Activated naive CD4-positive, alpha-beta T cell treated with anti-CD3 and anti-CD28 coated beads, Interleukin-2, amount 50 U/mL, for 72 hours (primary cell): ENCODE measurements at places on chromosomes 3 and 15. TPM values are rescaled to one million over a fixed set of nuclear protein-coding genes. Genes with fewer than 3 reads are reported as not detected.
A peak's percentile ranks its signal among the peaks of the same experiment; 100 is the strongest.

GRCh38 chr3:134253475-134254226 is 3.0 kb upstream of the RYK start:
- DNase-seq, result no peak

DNA sequence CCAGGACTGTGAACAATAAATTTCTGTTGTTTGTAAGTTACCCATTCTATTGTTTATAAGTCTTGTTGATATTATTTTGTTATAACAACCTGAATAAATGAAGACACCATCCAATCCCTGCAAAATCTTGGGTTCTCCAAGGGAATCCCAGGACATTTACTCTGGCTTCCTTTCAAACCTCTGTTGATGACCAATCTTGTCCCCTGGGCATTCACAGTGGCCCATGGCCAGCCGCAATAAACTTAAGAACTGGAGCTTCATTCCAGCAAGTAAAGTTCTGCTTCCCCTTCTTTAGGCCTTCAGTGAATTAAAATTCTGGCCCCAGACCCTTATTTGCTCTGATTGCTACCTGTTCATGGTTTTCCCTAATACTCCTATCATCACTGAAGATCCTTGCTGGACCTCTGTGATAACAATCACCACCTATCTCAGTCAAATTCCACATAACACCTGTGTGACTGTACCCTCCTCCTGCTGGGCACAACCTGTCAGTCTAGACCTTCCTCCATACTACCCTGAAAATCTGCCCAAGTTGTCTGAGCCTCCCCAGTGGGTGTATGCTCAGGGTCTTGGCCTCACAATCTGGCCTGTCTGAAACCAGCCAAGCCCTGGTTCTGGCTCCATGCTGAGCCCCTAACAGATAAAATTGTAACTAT is 153.1 kb downstream of the SEMA6D start:
- DNase-seq, result no peak

ALDH1L1 gene
- total RNA-seq, result 0.18 TPM

GRCh38 chr3:155676252-155676981 is 68.5 kb downstream of the PLCH1 start:
- DNase-seq, result no peak

DNA sequence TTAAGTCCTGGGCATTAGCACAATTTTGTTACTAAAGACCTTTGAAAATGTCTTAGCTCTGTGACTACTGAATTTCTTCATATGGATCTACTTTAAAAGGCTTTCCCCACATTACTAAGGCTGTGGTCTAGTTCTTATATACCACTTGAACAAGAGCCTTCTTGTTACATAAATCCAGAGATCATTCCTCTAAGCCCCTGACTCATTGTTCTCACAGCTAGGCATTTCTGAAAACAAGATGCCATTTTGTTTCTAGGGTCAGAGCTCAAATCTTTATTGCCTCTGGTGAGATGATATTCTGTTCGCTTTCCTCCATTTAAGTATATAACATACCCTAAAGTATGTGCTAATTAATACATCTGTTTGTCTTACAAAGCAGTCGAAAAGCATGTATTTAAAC is 29.8 kb upstream of the LPP start:
- no peak for DNase-seq

DNA sequence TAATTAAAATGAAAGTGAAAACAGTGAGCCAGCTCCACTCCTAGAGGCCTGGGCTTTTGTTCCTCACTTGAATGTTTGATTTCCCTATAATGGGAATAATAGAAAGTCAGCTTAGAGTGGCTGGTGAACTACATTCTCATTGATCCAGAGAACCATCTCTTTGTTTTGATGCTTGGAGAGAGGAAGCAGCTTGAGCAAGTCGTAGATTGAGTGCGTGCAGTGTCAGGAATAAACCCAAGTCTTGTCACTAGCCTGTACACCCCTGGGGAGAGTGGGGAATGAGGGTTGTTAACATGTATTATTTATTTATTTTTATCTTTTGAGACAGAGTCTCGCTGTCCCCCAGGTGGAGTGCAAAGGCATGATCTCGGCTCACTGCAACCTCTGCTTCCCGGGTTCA is 885 bp upstream of the LSG1 start:
- no peak for DNase-seq

GRCh38 chr3:13203398-13204176 is 130.4 kb upstream of the IQSEC1 start:
- no peak for DNase-seq

SLC2A2 gene
- total RNA-seq, result not detected

CYP1A2 gene
- total RNA-seq, result not detected

- DNase-seq, result no peak
Measured at GRCh38 chr15:36644191-36644896, 64.9 kb downstream of the CDIN1 start.

- peak; percentile 23 for DNase-seq
Measured at GRCh38 chr3:156723182-156723619, 48.8 kb downstream of the TIPARP start.

GRCh38 chr3:166052440-166052839 is 215.2 kb upstream of the BCHE start:
- no peak for DNase-seq

USP8 gene
- total RNA-seq, result 59.6 TPM

DNA sequence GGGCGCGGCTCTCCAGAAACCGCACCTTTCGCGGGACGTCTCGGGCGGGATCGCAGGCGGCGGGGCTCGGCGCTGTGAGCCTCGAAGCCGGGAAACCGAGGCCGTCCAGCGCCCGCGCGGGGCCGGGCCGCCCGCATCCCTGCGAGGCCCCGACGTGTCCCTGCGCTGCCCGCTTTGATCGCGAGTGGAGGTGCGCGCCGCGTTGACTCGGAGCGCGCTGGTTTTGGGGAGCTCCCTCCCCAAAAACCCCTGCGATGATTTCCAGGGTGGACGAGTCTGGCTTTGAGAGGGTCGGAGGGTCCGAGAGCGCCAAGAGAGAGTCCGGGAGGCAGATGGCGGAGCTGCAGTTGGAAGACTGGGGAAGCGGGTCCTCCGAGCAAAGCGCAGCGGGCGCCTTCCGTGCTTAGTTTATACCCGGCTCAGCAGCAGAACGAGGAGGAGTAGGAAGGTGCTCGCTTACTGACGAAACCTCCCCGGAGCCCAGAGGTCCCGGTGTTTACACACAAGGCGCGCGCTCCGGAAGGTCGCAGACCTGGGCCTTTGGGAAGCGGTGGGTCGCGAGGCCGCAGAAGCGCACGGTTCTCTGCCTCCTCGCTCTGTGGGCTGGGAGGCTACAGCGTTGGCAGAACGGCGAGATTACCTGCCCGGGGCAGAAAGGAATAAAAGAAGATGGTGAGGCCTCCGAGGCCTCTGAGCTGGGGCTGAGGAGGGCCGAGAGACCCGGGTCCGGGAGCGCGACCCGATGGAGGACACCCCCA is 687 bp downstream of the ALDH1A3 start:
- DNase-seq, result no peak

DNA sequence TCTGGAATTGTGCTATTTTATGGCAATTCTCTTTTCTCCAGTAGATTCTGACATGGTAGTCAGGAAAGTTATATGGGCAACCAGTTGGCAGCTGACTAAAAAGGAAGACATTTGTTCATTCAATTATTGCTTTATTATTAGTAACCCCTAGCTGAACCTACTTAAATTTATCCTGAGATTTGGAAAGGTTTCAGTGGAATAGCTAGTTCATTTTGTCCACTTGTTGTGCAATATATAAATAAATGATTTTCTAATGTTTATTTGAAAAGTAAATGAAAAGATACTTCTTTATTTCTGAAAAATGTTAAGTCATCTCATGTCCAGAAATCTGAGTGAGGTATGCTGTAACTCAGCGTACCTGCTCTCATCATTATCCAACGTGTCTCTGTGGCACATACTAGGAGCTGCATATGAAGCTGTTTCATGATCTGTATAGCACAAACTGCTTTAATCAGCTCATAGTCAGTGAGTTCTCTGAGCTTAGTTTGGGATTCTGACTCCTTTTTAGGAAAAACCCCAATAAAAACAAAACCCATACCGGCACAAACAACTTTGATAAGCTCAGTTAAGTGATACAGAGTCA is 35.9 kb downstream of the RARB start:
- DNase-seq, result no peak

DNA sequence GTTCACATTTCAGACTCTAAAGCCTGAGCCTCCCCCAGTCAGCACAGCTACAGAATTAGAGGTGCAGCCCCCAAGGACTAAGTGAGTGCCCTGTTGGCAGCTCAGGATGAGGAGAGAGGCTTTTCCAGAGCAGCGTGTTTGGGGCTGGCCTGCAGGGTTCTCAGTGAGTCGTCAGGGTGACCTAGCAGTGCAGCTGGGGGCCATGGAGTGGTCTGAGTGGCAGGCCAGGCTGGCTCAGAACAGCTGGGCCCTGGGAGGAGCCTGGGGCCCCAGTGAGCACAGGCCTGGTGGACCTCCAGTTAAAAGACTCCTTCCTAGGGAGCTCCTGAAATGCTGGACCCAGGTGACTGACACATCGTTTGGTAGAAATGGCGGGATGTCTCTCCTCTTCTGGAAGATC is 108.3 kb downstream of the SLC49A4 start:
- no peak for DNase-seq

GOLGA6D gene
- 0.14 TPM for total RNA-seq

GRCh38 chr15:80242132-80242769 is 9.8 kb downstream of the CTXND1 start:
- DNase-seq, result peak; percentile 18

- no peak for DNase-seq
Measured at GRCh38 chr3:111764645-111765091, 94.4 kb upstream of the PHLDB2 start.

DNA sequence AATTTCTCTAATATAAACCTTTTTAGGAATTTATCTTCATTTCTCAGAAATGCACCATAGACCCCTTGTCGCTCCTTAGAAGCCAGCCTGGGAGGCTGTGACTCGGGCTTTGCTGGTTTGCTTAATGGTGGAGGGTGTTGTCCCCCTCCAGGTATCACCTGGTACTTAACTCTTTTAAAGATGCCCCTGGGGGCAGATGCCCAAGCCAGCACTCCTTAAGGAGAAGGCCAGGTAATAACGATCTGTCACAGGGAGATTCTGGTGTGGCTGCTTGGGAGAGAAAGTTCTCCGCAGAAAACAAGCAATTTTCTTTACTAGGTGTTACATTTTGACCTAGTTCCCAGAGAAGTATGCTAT is 22.3 kb downstream of the EHD4 start:
- no peak for DNase-seq

- no peak for DNase-seq
Measured at GRCh38 chr3:38247366-38248035, 18.1 kb upstream of the SLC22A13 start.

DNA sequence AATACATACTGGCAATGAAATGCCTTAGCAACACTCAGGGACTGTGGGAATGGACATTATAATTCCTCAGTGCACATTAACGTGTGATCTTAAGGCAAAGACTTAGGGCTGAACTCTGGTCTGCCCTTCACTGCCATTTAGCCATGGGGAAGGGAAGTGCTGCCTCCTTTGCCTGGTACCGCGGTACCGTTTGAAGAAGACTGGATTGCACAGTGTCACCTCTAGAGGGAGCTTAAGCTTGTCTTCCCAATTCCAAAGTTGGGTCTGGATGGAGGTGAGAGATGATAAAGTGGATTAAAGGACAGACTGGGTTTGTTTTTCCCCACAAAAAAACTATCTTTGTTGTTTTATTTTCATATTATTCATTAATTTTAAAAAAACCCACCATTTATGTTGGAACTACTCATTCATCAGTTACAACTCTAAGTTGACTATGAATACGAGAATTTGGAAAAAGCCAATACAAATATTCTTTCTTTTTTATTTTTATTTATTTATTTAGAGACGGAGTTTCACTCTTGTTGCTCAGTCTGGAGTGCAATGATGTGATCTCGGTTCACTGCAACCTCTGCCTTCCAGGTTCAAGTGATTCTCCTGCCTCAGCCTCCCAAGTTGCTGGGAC is 60.0 kb upstream of the SYN2 start:
- DNase-seq, result no peak

DNA sequence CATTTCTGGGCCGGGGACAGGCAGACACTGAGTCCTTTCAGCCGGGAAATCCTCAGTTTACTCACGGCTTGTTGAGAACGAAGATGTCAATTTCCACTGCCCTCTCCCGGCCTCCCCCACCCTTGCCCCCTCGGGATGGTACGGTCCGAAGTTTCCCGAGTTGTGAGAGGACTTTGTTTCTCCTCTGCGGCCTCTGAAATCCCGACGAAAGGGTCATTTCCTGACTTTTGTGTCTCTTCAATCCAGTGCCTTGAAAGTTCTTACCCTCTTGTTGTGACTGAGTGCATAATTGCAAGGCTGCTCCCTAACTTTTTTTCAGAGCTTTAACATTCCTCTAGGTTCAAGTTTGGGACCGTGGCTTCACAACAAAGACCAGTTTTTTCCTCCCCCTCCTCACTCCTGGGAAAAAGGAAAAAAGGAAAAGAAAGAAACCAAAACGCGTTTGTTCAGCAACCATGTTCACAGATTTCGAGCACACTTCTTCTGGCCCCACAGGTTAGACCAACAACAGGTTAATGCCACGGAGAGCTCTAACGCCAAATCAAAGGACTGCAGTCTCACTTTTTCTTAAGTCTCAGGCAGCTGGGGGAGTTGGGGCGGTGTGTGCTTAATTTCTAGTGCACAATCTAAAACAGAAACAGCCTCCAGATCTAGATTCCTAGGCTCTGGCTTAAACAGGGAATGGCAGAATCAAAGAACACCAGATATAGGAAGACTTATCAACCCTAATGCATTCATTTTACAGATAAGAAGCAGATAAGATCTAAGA is 138.9 kb downstream of the TMCO5A start:
- no peak for DNase-seq

DNA sequence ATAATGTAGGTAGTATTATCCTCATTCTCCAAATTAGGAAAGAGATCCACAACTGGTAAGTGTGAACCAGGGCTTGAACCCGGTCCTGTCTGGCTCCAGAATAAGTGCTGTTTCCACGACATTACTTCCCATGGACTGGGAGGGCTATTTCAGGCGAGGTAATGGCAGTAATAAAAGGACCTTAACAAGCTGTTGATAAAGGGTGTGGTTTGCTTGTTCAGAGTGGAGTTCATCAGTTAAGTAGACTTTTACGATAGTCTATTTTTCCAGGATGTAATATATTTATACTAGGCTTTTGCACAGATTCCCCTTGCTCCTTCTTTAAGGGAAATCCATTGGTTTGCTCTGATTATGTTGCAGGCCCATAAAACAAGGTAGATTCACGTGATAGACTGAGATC is 88.4 kb upstream of the TNFAIP8L3 start:
- DNase-seq, result no peak

GNAT1 gene
- total RNA-seq, result not detected

DNA sequence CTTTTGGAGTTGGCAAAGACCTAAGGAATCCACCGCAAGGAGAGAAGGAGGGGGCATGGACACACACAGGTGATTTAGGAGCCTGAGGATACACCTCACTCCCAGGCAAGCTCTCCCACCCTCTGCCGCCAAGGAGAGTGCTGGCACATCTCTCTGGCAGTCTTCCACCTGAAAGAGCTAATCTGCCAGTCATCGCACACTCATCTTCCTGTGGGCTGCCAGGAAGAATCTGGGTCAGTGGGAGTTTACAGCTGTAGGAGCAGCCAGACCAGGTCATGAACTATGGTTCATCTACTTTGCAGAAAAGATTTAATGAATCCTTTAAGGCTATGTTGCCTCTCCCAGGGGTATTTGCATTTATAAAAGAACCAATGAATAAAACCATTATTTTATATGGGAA is 170.6 kb upstream of the TSC22D2 start:
- no peak for DNase-seq
